ENCODE measurements at places on chromosomes 12 and 14. TPM values are rescaled to one million over a fixed set of nuclear protein-coding genes. Genes with fewer than 3 reads are reported as not detected.

DNA sequence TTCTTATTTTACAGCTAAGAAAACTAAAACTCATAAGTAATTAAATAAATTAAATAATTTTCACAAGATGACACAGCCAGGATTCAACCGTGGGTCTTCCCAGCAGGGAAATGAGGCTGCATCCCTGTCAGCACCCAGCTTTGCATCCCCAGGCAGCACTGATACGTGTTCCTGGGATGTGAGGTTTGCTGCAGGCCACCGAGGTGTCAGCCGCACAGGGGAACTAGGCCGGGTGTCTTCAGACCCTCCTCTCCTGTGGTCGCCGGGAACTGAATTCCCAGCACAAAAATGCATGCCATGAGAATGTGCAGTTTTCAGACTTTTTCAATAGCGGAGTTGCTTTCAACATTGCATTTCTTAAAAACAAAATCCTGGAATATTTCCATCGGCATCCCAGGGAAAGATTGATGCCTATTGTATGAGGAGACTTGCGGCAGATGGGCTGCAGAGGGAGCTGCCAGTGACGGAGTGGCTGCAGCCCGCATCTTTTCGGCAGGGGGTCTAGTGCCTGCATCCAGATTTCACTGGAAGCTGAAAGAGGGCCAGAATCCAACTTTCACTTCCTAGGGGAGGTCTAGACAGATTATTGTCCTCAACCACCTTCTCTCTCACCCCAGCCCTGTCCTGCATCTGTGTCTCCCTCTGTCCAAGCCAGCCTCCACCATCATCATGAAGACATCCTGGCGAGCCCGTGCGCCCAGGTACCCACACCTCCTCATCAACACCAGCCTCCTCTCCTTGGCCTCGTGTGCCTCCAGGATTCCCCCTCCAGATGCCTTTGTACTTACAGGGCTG lies 12.6 kb downstream of the LRTM2 start:
- no peaks in the 10 kb centered on the region for H3K36me3 ChIP-seq

DNA sequence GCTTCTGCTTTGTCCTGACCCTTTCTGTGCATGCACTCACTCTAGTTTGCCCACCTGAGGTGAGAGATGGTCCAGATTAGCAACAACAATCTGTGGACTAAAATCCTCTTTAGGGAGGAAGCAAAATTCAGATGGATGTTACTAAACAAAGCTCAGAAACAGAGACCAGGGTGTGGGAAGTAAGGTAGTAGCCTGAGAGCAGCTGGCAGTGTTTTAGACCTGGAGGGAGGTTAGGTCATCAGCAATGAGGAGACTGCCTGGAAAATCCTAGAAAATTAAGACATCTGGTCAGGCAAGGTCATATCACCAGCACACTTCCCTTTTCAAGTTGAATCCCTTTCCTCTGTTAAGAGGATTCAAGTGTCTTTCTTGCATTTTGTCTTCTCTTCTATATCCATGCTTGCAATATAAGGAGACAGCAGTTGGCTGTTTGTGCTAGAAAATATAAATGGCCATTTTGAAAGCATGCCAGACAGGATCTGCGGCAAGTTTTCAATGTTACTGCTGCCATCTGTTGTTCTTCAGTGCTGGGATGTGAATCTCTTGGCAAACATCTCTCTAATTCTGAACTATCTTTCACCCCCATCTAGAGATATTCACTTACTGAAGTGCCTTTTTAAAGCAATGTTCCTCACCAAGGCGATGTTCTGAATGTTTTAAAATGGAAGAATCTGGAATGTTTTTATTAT lies 266.4 kb downstream of the NAV3 start:
- H3K36me3 ChIP-seq, result no peaks in the 10 kb centered on the region
- H3K27ac ChIP-seq, result peak overlapping the region; percentile 13
- H3K27me3 ChIP-seq, result no peaks in the 10 kb centered on the region
- no peak for DNase-seq

DNA sequence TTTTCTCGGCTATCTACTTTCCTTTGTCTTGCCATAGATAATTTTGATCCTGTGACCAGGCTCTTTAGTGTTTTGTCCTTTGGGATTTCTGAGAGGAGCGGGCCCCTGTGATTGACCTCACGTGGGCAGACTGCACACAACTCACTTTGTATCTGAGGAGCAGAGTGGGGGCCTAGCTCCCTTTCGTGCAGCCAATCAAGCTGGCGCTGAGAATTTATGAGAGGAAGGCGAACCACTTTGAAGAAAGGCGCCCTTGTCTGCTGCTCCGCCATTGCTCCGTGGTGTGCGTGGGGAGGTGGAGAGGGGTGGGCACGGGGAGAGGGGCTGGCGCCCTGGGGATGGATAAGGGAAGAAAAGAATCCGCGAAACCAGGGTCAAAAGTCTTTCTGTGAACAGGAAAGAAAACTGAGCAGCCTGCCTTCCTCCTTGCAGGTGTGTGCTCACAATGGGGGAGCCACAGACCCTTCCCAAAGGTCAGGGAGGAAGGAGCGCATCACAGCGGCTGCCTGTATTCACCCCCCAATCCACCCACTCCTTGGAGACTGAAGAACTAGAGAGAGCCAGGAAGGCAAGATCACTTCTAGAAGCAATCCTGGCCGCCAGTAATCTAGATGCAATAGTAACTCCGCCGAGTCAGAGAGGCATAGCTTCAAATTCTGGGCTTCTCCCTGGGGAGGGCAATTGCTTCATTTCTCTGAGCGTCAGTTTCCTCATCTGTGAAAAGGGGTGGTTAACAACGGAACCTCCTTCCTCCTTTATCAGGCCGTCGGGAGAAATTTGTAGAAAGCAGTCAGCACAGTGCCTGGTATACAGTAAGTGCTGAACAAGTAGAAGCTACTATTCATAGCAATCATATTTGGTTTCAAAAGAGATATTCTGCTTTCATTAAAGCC lies 24.9 kb upstream of the MED13L start:
- no peak overlapping the region for H3K27ac ChIP-seq
- no peaks in the 10 kb centered on the region for H3K36me3 ChIP-seq
- no peaks in the 10 kb centered on the region for H3K4me1 ChIP-seq
- no peaks in the 10 kb centered on the region for H3K27me3 ChIP-seq
- no peak overlapping the region for H3K4me3 ChIP-seq

SAMD15 gene
- 0.32 TPM for total RNA-seq

GZMB gene
- 16.2 TPM for total RNA-seq

PLCZ1 gene
- total RNA-seq, result not detected
